ENCODE measurements at places on chromosomes 13 and 19.
A peak's percentile ranks its signal among the peaks of the same experiment; 100 is the strongest.

DNA sequence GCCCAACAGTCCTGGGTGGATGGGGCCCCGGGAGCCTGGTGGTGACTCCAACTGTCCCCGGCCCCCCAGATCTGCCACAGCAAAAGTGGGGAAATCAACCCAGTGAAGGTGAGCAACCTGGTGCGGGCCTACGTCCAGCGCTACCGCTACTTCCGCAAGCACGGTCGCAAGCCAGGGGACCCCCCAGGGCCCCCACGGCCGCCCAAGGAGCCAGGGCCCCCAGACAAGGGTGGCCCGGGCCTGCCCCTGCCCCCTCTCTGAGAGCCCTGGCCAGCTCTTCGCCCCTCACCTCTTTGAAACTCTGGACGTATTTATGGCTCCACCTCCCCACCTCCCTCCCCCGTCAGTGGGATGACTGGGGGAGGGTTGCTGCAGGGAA is 7.5 kb downstream of the IRF3 start:
- DNase-seq: no peak

GRCh38 chr13:111845621-111846351 is 221.2 kb upstream of the SOX1 start:
- no peak for DNase-seq

GRCh38 chr19:28475525-28475924 is 737.4 kb downstream of the UQCRFS1 start:
- DNase-seq: no peak

GRCh38 chr13:45918597-45918996 is 67.0 kb upstream of the SIAH3 start:
- no peak for DNase-seq

GRCh38 chr13:26929971-26930730 is 169.6 kb upstream of the GPR12 start:
- DNase-seq: peak; percentile 78

DNA sequence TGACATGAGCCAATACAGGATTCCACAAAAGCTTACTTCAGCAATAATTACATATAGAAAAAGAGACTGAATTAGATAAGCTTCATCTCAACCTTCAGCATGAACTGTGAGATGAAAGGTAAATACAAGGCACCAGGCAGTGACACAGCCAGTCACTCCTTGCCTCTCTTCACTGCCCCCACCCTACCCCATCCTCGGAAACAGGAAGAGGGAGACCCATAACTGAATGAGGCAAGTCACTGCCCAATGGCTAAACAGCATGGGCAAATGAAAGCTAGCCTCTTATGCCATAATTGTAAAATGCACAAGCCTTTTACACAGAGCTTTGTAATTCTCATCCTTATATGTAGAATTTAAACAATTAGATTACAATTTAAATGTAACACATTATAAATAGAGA is 1.7 kb downstream of the ZNF160 start:
- DNase-seq: no peak

DNA sequence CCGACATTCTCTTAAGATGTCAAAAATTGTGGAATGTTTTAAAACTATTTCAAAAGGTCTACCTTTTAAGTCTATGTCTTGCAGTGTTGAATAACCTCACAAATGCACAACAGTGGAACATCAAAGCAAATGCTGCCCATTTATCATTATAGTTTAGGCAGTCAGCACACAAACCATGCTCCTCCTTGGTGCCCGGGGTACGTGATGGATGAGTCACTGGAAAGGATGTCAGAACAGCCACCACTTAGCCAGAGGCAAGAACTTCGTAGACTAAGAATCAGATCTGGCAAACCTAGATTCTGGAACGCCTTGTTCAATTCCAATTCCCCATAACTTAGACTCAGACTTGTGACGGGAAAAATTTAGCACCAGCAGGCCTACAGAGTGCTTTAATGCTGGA is 343.6 kb downstream of the FGF9 start:
- DNase-seq: no peak

- DNase-seq: no peak
These were observed 58.4 kb downstream of the COL4A1 start for GRCh38 chr13:110248449-110249143.

DNA sequence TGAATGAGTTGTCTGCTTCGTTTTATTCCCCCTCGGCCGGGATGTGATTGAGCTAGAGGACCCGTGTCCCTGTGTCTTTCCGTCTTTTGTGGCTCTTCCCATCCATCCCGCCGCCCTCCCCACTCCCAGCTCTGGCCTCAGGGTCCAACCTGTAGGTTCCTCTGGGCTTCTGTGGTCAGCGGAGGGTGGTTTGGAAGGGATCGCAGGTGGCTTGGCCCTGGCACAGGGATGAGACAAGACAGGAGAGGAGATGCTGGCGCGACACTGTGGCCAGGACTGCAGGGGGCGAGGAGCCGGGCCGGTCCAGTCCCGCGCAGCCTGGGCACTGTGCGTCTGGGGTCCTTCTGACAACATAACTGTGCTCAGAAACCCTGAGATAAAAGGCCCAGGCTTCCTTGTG is 2.0 kb downstream of the EVI5L start:
- no peak for DNase-seq

- no peak for DNase-seq
These were observed 165.6 kb downstream of the MZT1 start for GRCh38 chr13:72561791-72562190.

DNA sequence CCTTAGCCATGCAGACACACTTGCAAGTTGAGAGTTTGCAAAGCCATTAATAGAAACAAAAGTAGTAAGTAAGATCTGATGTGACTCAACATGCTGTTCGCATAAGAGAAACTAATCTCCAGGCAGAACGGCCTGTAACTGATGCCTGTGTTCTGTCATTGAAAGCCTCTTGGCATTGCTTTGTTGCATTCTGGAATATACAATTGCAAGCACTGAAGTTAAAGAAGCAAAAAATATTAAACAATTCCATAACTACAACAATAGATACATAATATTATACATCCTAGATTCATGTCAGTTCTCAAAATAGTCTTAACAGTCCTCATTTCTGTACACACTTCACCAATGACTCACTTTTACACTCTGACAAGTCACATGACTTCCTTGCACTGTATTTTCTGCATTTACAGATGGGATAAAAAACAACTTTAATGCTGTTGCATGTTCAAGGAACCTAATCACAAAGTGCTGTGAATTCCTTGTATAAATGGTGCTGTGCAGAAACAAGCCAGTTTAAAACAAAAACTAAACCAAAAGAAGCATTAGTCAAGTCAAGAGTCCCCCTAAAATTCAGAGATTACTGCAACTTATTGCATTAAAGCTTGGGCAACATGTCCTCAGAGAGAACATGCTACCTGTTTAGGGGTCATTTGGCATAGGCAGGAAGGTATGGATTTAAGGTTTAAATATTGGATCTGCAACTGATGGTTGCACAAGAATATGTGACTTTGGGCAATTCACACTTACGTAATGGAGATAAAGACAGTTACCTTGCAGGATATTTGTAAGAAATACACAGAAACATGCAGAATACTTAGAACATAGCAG is 79.5 kb upstream of the SERP2 start:
- no peak for DNase-seq

DNA sequence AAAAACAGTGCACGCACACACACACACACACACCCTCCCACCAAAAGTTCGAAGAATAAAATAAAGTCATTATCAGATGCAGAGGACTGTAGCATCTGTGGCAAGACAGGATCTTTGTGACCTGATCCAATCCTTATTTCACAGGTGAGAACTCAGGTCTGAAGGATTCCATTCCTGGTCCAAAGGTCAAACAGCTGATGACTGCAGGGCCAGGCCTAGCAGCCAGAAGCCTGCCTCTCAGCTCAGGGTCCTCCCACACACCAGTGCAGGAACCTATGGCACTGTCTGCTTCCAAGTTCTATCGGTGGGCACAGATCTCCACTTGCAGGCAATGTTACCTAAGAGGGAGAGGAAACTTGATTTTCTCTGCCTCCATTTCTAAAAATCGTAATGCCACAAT is 57.5 kb downstream of the SERP2 start:
- no peak for DNase-seq

DNA sequence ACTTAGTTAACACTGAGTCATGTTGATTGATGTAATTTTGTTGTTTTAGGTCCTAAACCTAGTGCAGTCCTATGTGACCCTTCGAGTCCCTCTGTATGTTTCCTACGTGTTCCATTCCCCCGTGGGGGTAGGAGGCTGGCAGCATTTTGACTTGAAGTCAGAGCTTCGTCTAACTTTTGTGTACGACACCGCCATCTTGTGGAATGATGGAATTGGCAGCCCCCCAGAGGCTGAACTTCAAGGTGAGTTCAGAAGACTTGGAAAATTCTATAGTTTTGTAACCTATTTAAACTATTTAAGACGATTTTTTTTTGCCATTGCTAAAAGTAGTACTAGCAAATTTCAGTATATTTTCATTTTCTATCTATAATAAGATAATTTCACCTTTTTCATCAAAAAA is 117.9 kb downstream of the STOML3 start:
- peak; percentile 43 for DNase-seq

- DNase-seq: no peak
These were observed 2.9 kb downstream of the LSM7 start for GRCh38 chr19:2325281-2326046.

GRCh38 chr13:22049384-22049783 is 378.5 kb downstream of the FGF9 start:
- DNase-seq: no peak

- no peak for DNase-seq
These were observed 42.1 kb downstream of the RHPN2 start for GRCh38 chr19:33022472-33023116.

GRCh38 chr19:48480183-48480557 is 11.0 kb downstream of the CYTH2 start:
- peak; percentile 43 for DNase-seq

GRCh38 chr13:110627761-110628476 is 12.6 kb downstream of the NAXD start:
- no peak for DNase-seq

GRCh38 chr19:2026770-2027169 is 11.3 kb upstream of the BTBD2 start:
- no peak for DNase-seq

GRCh38 chr13:54226876-54227275 is 1198.3 kb downstream of the OLFM4 start:
- no peak for DNase-seq

GRCh38 chr19:45564131-45564780 is 20.3 kb downstream of the OPA3 start:
- no peak for DNase-seq

- no peak for DNase-seq
These were observed 18.4 kb downstream of the TMEM150B start for GRCh38 chr19:55306712-55307111.

DNA sequence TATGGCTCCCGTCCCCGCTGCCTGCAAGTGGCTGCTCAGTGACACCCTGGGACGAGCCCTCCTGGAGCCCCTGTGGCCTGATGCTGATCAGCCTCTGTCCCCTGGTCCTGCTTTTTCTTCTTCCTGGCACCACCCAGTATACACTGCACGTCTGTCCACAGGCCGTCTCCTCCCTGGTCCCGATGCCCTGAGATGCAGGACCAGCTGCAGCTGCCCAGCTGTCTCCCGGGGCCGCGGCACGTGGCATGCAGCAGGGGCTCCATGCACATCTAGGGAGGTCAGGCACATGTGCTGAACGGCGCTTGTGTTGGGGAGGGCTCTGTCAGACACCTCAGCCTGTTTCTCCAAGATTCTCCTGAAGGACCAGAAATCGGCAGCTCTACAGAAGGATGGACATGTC is 30.2 kb downstream of the ZFR2 start:
- DNase-seq: no peak

DNA sequence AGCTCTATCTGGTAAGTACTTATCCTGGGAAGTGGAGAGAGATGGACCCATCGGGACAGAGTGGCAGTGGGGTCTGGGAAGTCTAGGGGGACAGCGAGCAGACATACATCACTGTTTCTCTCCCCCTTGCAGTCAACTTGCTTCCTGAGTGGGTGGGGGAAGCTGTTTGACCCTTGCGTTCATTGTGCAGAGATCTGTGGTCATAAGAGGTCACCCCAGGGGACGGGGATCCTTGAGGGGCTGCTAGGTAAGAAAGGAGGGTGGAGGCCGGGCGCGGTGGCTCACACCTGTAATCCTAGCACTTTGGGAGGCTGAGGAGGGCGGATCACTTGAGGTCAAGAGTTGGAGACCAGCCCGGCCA is 474 bp downstream of the ARHGEF18 start:
- DNase-seq: no peak

GRCh38 chr13:110521946-110522345 is 39.6 kb downstream of the RAB20 start:
- DNase-seq: no peak

- no peak for DNase-seq
These were observed 271.7 kb downstream of the EFNB2 start for GRCh38 chr13:106263801-106264200.

DNA sequence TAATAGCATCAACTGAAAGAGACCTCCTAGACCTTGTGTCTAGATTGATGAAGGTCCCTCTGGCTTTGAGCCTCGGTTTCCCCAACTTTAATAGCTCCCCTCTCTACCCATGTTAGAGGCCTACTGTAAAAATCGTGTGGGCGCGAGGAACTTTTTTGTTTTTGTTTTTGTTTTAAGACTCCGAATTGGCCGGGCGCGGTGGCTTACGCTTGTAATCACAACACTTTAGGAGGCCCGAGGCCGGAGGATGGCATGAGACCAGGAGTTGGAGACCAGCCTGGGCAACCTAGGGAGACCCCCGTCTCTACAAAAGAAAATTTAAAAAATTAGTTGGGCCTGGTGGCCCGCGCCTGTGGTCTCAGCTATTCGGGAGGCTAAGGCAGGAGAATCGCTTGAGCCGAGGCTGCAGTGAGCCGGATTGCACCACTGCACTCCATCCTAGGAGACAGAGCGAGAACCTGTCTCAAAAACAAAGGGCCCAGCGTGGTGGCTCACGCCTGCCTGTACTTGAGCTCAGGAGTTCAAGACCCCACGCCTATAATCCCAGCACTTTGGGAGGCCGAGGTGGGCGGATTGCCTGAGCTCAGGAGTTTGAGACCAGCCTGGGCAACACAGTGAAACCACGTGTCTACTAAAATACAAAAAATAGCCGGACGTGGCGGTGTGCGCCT is 858 bp upstream of the PPP6R1 start:
- DNase-seq: no peak

- DNase-seq: no peak
These were observed 29.7 kb upstream of the ZNF681 start for GRCh38 chr19:23788411-23788810.

DNA sequence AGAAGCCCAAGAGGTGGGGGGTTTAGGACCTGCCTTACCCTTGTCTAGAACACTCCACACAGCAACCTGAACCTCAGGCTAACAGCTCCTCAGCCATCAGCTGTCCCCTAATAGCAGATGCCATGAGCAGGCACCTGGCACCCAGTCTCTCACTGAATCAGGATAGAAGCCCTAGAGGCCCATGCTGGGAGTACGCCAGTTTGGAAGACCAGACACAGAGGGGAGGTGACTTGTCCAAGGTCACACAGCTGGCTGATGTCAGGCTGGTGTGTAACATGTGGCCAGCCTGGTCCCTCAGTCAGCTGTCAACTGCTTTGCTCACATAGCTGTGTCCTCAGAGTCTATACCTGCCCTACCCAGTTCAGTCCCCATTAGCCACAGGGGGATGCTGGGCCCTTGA is 12.8 kb upstream of the SAMD1 start:
- no peak for DNase-seq
